ENCODE measurements at places on chromosomes 11 and 22. TPM values are rescaled to one million over a fixed set of nuclear protein-coding genes. Genes with fewer than 3 reads are reported as not detected.

DNA sequence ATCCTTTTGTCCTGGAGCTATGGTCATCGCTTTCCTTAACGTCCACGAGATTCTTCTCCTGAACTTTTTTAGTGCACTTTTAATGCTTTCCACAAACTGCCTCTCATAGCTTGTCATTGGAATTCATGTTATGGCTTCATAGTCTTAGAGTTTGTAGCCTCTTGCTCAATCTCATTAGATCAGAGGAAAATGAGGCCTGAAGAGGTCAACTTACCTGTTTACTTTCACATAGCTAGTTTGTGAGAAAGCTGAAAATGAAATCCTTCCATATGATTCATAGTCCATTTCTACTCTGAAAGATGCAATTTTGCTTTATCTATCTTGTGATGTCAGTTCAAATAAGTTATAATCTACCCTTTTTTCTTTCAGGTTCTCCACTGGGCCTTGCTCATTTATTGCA is 1747.2 kb upstream of the RAG2 start:
- peak; percentile 57 for DNase-seq

DNA sequence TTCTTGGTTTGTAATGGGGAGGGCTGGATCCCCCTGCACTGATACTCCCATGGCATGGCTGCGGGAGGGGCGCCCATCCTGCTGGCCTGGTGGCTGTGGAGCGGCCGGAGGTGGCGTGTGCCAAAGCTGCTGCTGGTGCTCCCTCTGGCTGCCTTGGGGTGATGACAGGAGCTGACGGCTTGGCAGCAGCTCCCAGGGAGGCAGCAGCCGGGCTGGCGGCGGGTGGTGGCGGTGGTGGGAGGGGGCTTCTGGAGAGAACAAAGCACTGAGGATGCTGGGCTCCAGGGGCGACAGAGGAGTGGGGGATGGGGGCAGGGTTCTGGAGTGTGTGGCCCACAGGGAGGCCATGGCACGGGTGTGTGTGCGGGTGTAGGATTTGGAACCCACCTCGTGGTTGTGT is 11.4 kb upstream of the MPPED1 start:
- DNase-seq: no peak

The MRGPRF gene
- polyA plus RNA-seq: 0.08 TPM

DNA sequence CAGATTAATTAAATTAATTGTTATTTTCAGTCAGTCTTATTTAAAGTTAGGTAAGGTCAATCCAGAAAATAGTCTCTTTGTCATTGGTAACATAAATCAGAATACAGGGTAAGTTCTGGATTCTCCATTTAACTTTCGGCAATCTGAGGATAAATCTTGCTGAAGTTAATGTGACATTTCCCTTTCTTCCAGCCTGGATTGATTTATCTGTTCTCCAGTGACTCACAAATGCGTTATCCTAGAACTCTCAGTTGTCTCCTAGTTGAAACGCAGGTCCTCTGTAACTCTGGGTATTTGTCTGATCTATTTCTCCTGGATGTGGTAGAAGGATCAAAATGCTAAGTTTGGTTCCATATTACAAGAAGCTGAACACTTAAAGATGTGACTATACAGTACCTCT is 21.0 kb downstream of the OR51E1 start:
- DNase-seq: no peak

- DNase-seq: no peak
These were observed 756 bp downstream of the CLNS1A start for GRCh38 chr11:77636731-77637344.

GRCh38 chr22:44340271-44341239 is 27.8 kb upstream of the SHISAL1 start:
- no peak for DNase-seq

DNA sequence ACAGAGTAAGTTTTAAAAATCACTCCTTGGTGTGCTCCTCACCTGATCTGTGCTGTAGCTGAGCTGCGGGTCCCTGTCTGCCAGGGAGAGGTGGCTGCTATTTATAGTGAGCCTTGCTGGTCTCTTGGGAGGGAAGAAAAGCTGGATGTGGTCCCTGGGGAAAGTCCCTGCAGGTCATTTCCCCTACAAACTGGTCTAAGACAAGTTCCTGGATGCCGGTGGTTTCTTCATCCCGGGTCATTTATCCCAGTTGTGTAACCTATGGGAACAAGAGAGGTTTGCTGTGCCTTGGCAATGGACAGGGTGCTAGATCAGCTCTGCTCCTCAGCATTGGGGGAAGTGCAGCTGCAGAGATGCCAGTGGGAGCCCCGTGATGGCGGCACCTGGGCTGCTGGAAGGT is at the start of gene SAA2:
TSS of gene SAA2 (minus strand) at position 108 of the 400 bp plus-strand sequence. CDS start 657 bp downstream, outside the sequence.
- peak; percentile 75 for DNase-seq

GRCh38 chr11:95243673-95244072 is 12.7 kb upstream of the SESN3 start:
- no peak for DNase-seq

GRCh38 chr22:27868732-27869282 is 50.2 kb downstream of the PITPNB start:
- no peak for DNase-seq

The C11orf65 gene
- polyA plus RNA-seq: 0.20 TPM

DNA sequence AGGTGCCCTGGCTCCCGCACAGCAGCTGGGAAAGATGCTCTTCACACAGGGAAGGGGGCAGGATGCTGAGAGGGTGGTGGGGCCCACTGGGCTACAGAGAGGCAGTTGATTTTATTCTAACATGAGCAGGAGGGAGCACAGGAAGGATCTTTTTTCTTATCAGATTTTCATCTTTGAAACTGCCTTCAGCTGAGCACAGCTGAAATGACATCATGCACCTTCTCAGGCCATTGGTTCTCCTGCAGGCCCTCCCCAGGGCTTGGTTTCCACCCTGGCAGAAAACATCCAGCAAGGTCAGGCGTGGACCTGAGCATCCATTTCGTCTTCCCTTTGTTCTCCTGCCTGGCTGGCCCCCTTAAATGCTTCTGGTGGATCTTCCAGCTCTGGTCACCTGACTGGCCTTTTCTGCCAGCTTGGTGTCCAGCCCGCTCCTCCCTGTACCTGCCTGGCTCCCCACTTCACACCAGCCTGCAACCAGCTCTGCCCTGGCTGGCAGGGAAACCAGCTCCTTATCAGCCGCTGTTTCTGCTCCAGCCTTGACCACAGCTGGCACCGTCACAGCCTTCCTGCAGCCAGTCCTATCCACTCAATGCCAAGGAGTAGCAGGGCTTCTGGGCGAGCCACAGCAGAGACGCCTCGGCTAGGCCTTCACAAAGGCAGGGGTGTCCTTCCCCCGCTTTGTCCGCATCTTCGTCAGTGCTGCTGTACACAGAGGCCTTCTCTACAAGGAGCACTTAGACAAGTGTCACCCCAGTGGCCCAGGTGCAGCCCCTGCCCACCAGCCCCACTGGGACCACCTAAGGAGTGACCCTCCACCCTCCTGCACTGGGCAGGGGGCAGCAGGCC is 36.5 kb downstream of the TOM1 start:
- DNase-seq: no peak

GRCh38 chr11:103601225-103601846 is 435.1 kb upstream of the DDI1 start:
- DNase-seq: peak; percentile 52

DNA sequence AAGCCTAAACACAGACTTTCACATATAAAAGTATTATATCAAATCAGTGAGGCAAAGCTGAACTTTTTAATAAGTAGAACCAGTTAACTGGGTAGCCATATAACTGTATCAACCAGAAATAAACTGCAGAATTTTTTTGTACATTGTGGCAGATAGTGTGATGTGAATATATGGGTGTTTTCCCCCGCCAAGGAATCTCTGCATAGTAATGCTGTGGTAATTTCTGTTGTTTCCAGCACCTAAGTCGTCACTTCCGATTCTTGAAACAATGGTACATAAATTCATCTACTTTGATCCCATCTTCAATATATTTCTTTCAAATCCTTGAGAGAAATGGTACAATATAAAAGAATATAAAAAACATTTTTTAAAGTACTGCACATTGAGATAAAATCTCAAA is 39.6 kb downstream of the NARS2 start:
- no peak for DNase-seq

DNA sequence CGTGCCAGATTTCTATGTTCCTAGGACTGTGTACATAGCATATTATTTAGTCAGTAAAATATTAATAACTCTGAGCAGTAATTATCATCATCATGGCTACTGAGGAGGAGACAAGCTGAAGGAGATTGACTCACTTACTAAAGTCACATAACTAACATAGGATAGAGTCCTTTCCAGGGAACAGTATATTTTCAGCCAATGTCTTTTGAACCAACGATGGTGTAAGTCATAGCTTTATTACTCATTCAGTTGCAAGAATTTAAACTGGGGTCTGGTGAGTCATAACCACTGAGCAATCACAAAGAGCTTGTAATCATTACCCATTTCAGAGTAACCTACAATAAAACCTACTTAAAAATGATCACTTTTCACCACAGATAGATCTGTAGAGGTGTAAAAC is 1564.8 kb upstream of the TENM4 start:
- DNase-seq: peak; percentile 93

DNA sequence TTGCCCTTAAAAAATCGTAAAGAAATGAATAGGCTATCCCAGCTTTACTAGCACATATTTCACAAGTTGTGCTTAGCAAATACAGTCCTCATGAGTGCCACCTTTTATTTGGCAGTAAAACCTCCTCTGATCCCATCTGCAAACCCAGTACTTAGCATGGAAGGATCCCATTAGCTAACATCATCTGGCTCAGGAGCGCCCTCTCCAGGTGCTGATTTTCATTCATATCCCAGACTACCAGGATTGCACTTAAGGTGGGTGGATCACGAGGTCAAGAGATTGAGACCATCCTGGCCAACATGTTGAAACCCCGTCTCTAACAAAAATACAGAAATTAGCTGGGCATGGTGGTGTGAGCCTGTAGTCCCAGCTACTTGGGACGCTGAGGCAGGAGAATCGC is 76.1 kb upstream of the PAX6 start:
- no peak for DNase-seq

The YAP1 gene
- polyA plus RNA-seq: 124 TPM

- DNase-seq: peak; percentile 39
These were observed 11.2 kb upstream of the BID start for GRCh38 chr22:17785185-17786184.

The CNTN5 gene
- not detected for polyA plus RNA-seq

DNA sequence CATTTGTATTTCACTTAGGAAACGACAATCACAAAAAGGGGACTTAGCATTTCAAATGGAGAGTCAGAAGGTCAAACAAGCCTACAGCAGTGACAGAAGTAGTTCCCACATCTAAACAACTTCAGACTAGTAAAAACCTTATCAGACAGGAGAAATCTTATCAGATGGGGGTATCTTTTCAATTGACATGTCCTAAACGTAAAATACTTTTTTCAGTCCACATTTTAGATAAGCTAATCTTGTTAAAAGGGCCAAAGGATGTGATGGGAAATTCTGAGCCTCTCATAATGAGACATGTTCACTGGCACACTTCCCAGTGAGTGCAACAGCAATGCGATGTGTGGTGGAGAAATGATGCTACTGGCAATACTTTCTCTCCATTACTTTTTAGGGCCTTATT is 2.4 kb downstream of the MAPK1 start:
- DNase-seq: peak; percentile 78

- DNase-seq: no peak
These were observed 51.0 kb downstream of the RPUSD4 start for GRCh38 chr11:126160345-126161022.

DNA sequence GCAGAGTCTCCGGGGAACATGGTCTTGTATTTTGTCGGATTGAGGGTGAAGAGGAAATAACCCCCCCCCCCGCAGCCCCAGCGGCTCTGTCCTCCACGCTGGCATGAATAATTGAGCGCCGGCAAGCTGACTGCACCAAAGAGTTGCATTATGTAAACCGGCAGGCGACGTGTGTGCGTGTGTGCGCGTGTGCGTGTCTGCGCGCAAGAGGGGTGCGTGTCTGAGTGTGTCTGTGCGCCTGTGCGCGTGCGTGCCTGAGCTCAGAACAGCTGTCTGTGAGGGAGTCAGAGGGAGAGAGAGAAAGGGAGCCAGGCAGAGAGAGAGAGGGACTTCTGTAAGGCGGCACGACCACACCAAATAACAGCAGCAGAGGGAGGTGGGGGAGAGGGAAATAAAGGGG is 94.4 kb downstream of the SCN3B start:
- no peak for DNase-seq
